ENCODE measurements at places on chromosomes 16 and 17. TPM values are rescaled to one million over a fixed set of nuclear protein-coding genes. Genes with fewer than 3 reads are reported as not detected.
A peak's percentile ranks its signal among the peaks of the same experiment; 100 is the strongest.

- no peak for DNase-seq
These were observed 1.7 kb downstream of the BEAN1 start for GRCh38 chr16:66428682-66429251.

DNA sequence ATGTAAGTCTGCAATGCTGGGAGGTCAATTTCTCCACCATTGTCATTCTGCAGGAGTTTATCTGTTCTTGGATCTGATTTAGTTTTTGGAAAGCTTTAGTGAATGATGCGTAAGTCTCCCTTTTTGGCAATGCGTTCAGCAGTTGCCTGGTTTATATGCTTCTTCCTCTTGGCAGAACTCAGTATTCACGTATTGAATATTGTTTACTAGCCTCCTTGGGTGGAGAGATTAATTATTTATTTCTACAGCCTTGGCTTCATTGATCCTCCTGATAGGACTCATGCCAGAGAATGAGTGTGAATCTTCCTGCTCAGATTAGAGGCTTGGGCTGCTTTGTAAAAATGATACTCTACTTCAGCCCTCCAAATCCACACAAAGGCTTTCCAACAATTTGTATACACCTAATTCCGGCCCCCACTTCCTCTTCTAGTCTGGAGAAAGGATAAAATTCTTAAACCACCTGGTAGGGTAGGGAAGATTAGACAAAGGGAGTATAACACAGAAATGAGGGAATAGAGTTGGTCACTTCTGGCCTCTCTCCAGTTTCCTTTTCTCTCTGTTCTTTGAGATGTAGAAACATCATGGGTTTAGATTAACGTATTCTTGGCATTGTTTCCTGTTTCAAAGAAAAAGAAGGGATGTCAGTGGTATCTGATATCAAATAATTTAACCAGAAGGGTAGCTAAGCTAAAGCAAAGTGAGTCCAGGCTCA lies 929.8 kb downstream of the KCNJ2 start:
- DNase-seq = no peak

DNA sequence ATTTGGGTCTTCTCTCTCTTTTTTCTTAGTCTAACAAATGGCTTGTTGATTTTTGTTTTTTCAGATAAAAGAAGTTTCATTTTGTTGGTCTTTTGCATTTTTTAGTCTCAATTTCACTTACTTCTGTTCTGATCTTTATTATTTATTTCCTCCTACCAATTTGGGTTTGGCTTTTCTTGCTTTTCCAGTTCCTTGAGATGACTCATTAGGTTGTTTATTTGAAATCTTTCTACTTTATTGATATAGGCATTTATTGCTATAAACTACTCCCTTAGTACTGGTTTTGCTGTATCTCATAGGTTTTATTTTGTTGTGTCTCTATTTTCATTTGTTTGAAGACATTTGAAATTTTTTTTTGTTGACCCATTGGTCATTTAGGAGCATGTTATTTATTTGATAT lies 152.2 kb upstream of the MPHOSPH6 start:
- DNase-seq = no peak

GRCh38 chr16:79408355-79408754 lies 192.2 kb downstream of the MAF start:
- DNase-seq = no peak

GRCh38 chr16:66746682-66747081 lies 4.7 kb downstream of the DYNC1LI2 start:
- DNase-seq = no peak

- DNase-seq = no peak
These were observed 66.3 kb upstream of the MYOCD start for GRCh38 chr17:12599186-12599920.

DNA sequence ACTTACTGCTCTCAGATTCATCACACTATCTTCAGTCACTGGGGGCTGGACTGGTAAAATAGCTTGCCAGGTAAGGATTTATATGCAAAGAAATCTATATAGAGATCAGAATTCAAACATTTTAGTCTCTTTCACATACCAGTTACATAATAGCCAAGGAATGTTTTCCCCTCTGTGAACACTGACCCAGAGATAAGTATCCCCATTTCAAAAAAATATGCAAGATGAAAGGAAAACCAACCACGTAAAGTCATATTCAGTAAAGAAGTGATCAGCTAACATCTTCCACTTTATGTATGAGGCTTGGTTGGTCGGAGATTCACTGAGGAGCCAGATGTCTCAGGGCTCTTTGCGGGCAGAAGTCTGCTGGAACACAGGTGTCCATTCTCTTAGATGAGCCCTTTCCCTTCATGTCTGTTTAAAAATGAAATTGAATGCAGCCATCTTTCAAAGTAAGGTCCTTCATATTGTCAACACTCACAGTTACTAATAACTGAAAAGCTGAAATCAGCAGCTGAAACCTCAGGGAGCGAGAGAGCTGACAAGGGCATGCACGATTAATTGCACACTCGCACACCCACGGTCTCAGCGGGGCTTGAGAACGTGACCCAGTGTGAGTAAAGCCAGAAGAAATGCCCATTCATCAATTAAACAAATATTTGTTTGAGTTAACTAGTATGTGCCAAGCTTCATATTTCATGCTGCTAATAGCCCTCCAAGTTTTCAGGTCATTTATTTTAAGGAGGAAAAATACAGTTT lies 161.2 kb downstream of the MRTFB start:
- DNase-seq = no peak

DNA sequence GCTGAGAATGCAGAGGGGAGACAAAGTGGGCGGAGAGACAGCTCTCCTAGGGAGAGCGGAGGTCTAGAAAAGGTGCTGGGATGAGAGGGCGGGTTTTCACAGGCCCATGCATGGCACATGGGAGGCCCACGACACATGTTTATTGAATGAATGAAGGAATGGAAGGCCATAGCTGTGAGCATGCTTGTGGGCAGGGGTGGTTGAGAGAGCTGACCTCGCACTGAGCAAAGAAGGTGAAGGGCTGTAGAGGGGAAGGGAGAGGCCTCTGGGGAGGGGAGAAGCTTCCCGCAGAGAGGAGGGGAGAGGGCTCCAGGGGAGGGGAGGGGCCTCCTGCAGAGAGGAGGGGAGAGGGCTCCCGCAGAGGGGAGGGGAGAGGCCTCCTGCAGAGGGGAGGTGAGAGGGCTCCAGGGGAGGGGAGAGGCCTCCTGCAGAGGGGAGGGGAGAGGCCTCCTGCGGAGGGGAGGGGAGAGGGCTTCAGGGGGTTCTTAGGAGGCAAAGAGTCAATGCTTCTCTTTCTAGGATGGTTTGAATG lies 27.3 kb downstream of the SDK2 start:
- DNase-seq = no peak

GRCh38 chr16:88084881-88085280 lies 133.6 kb downstream of the BANP start:
- DNase-seq = no peak

DNA sequence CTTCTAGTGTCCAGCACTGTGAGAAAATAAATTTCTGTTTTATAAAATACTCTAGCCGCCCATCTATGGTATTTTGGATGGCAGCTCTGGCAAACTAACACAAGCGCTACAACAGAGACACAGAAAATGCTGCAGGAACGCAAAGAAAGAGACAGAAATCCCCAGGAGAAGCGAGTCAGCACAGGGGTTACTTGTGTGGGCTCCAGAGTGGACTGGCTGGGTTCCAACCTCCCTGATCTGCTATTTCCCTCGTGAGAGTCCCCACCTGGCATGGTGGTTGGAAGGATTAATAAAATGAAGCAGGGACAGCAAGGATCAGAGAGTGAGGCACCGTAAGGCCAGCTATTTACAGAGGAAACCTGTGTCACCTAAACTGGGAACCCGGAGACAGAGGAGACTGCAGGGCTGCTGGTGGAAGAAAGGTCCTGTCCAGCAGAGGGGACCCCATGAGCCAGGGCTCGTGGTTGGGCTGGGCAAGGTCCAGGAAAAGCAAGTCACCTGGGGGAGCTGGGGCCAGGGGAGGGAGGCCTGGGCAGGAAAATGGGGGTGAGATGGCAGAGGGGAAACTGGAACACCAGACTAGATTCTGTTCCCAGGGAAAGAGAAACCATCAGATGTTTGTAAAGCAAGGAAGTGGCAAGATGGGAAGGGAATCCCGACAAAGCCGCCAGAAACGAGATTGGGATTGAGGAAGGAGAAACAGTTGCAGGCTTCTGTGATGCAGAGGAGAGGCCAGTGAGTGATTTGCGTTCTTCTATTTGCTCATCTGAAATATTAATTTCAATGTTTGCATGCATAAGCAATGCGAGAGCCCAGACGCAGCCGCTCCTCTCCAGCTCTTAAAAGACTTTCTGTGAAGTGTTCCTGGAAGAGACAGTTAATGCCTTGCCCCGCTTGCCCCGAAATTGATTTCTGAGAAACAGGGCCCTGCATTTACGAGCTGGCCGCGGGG lies 63.0 kb upstream of the TEKT3 start:
- DNase-seq = no peak

DNA sequence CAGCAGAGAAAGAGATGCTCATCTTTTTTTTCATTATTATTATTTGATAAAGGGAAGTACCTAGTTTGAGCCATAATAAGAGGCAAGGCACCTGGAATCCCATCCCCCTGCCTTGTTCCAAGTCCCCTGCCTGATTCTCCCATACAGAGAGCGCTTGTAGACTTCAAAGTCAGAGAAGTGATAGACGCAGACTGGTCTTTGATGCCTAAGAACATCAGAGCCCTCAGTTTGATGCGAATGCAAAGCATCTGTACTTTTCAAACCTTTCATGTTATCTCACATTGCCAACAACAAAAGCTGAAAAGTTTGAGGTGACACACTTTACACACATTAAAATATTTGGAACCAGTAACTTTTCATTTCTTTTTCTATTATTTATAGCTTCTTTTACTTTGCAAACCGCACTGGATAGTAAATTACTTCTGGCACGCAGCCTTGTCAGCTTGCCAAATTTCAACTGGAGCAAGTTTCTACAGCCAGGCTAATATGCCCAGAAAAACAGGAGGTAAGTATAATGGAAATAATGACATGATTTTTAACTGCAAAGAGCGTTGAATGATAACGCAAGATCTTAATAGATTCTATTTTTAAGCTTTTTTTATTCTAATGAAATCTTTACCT lies 5.9 kb upstream of the UTP6 start:
- DNase-seq = no peak

GRCh38 chr16:82681592-82681991 lies 54.8 kb downstream of the CDH13 start:
- no peak for DNase-seq

DNA sequence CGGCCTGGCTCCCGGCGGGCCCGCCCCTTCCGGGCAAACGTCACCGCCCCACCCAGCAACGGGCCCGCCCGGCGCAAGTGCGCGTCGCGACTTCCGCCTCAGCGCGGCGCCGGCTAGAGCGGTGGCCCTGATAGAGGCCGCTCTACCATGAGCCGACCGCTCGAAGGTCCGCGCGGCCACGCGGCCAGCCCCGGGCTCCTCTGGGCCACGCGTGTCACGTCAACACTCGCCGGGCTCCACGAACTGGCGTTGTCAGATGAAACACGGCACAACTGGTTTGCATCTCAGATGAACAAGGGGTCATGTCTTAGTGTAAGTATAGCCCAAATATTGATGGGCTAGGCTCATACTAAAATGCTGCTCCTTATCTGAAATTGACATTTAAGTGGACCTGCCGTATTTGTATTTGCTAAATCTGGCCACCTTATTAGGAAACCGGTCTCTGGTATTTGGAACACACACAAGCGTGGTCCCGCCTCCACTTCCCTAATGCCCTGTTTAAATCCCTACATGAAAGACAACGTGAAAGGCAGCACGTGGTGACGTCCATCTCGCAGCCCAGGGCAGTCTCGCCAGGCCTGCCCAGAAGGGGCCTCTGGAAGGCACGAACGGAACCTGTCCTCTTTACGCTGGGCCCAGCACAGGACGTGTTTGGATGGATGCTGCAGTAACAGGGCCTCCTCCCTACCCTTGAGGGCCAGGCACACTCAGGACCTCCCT lies at the start of gene ZNF598:
TSS of gene ZNF598 (minus strand) at position 31 of the 720 bp plus-strand sequence.
- DNase-seq = peak; percentile 92

DNA sequence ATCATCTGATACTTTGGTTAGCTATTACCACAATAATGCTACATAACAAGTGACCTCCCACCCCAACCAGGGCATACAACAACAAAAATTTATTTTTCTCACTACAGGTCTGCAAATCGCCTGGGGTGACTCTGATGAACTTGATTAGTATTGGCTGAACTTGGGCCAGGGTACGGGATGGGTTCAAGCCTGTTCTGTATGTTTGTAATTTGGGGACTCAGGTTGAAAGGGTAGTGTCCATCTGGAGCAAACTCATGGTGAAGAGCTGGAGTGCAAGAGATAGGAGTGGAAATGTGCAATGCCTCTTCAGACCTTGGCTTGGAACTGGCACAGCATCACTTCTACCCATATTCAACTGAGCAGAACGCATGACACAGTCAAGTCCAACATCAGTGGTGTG lies 16.3 kb upstream of the NKD1 start:
- DNase-seq = no peak

DNA sequence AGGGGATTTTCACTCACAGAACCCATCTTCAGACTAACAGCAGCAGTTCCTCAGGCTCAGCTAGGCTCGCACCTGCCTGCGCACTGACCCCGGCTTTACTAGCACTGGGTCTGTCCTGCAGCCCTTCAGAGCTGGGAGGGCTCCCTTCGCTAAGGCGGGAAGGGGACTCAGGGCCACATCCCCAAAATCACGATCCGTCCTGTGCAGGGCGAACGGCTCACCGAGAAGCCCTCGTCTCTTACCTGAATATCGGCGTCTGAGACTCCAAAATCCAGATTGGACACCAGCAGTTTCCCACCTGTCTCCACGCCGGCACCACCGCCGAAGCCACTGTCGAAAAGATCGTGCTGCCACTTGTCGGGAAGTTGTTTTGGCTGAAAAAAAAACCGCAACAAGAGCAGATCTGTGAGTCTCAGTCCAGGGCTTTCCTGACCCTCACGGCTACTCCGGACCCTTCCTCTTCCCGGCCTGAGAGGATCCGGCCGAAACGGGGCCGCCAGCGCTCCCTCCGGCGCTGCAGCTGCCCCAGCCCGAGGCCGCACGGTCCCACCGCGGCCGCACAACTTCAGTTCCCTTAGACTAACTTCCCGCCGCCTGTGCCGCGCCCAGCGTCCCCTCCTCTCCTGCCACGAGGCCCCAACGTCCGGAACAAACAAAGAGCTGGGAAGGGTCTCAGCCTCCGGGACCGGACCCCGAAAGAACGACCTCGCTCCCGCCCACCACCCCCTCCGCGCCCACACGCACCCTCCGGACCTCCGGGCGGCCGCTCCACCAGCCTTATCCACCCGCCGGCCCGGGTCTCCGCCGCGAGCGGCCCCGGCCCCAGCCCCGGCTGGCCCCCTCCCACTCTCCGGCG lies 711 bp downstream of the ALYREF start:
- peak; percentile 84 for DNase-seq

Gene EVPLL
- 0.77 TPM for polyA plus RNA-seq

Gene KCNH4
- 0.04 TPM for polyA plus RNA-seq

Gene UNK
- 49.3 TPM for polyA plus RNA-seq

Gene HOXB1
- polyA plus RNA-seq = not detected

Gene SDK2
- polyA plus RNA-seq = 10.9 TPM

Gene OR4D1
- polyA plus RNA-seq = 0.06 TPM

Gene DNASE1L2
- 0.85 TPM for polyA plus RNA-seq

Data from left lung (tissue), 14 donors.